ENCODE measurements at places on chromosomes 1 and 21.

- DNase-seq: no peak
Observed at GRCh38 chr1:221636967-221637366, 104.9 kb downstream of the DUSP10 start.

DNA sequence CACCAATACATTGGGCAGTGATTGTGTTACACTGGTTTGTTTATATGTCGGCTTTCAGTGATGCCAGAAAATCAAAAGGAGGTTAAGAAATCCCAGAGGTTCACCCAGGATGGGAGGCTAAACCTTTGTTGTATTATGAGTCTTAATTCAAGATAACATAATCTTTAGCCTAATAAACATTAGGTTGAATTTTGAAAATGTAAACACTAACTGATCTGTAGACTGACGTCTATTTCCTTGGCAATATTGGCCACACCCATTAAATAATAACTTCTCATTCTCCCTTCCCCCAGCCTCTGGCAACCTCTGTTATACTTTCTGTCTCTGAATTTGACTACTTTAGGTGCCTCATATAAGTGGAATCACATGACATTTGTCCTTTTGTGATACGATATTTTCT lies 238.7 kb downstream of the DISC1 start:
- no peak for DNase-seq

DNA sequence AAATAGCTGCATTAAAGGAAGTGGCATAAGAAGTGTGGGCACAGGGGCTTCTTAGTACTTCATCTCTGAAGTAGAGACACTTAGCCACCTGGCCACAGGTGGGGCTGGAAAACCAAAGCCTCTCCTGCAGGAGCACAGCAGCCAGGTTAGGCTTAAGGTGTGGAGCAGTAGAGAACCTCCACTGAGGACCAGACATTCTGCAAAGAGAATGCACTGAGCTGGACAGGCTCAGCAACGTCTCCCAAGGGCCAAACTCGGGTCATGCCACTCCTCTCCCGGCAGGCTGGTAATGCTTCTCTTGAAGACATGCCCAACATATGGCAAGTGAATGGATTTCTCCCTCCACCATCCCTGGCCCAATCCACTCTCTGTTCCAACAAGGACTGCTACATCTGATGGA lies 33.0 kb upstream of the LRRC38 start:
- no peak for DNase-seq

DNA sequence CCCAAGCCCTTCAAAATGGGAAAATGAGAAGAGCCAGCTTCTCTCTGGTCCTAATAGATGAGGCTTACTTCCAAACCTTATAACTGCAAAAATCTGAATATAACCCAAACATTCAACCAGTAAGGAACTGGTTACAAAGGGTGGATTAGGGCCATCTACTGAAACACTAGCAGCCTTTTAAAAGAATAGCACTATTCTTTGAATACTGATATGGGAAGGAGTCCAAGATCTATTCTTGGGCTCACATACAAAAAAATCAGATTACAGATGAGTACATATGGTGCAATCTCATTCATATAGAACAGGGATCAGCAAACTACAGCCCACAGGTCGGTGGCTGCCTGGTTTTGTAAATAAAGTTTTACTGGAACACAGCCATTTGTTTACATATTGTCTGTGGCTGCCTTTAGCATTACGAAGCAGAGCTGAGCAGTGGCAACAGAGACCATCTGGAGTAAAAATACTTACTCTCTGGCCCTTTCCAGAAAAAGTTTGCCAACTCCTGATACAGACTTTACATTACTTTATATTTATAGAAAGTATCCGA lies 167.7 kb downstream of the ZSCAN20 start:
- no peak for DNase-seq

DNA sequence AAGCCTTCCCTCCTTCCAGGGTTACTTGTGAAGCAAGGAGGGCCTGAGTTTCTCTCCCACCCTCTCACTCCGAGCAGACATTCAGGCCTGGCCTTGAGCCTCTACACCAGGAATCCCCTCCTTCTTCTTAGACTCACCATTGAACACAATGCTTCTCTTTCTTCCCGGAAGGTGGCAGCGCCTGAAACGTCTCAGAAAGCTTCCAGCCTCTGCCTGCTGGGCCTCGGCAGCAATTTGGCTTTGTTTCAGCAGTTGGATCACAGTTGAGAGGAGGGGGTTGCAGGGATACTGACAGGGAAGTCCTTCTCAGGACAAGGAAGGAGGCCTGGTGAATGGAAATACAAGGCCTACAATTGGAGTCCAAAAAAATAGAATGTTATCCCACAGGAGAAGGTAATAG lies 6.3 kb downstream of the CLDN8 start:
- no peak for DNase-seq

DNA sequence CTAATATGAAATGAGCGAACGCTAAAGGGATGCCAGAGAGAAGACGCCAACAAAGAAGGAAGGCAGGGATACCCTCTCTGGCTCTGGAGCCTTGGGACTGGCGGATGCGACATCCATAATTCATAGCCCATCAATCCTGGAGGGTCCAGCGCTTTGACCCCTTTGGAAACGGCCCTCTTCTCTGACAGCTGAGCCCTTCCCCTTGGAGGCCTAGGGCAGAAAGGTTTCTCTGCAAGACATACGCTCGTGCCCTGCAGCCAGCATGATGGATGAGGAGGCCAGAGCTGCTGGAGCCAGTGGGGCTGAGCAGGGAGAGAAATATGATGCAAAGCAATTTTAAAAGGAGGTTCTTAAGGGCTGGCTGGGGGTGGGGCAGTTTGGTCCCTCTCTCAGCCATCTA lies 22.2 kb downstream of the OPTC start:
- no peak for DNase-seq

- no peak for DNase-seq
Observed at GRCh38 chr1:198892065-198892464, 253.2 kb downstream of the PTPRC start.

- DNase-seq: no peak
Observed at GRCh38 chr1:41044187-41044586, 22.7 kb upstream of the SLFNL1 start.

- DNase-seq: no peak
Observed at GRCh38 chr1:57874418-57874877, 450.6 kb upstream of the DAB1 start.

DNA sequence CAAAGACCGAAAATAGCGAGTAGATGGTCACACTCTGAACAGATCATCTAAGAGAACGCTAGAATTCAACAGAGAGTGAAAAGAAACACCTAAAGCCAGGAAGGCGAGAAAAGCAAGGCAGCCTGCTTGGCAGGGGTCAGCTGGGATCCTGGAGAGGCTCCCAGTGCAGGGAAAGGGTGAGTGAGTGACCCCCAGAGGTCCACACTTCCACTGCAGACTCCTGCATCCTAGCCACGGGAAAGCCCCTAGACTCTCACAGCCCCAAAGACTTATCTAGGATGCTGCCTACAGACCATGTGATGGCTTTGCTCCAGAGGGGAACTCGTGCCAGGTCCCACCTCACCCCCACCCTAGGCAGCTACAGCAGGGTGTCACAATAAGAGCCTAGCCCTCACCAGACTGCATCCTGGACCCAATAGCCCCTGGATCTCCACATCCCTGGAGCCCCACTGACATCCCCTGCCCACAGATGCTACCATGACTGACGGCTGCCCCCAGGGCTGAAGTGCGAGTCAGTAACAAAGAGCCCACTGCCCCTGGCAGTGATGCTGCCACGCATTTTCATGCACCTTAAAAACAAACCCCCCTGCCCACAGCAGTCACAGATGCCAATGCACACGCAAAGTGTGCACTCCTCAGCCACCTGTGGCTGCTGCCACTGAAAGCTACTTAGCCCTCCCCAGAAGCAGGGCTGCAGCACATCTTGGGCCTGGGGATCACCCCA lies 62.2 kb downstream of the PSMG1 start:
- DNase-seq: no peak

DNA sequence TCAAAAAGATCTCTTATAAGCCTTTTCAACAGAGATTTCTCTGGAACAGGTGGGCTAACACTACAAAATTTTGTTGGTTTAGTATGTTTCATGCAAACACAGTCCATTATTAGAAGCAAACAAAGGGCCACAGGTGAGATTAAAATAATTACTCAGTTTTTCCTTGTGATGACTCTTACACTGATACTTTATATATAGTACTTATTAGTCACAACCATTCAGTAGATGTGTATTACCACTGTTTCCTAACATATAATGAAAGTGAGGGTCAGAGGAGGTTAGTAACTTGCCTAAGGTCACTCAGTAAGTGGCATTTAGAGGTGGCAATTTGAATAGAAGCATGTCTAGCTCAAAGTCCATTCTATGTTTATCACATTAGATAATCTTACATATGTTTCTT lies 44.2 kb downstream of the CYYR1 start:
- no peak for DNase-seq

- DNase-seq: no peak
Observed at GRCh38 chr1:15153184-15153841, at the start of gene TMEM51. Gene TMEM51, plus strand, starts transcription at chr1:15153747. Its CDS starts 61,341 bp downstream, at chr1:15215088.

GRCh38 chr1:90800012-90800717 lies 83.1 kb upstream of the BARHL2 start:
- no peak for DNase-seq

- no peak for DNase-seq
Observed at GRCh38 chr21:27149034-27149433, 182.1 kb upstream of the ADAMTS5 start.

DNA sequence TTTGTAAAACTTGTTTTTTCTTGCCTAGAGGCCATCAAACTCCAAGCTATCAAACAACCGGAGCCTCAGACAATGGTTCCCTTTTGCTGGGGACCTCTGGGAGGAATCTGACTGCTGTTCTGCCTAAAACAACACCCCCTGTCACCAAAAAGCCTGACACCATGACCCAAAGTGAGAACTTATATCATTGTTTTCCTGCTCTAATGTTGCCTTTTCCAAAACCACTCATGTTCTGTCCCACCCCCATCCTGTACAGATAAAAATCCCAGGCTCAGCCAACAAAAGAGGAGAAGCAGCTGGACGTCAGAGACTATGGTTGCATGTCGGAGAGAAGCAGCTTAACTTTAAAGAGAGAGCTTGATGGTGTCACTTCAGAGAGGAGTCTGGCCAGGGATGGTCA lies 327.2 kb upstream of the CXADR start:
- DNase-seq: no peak

GRCh38 chr1:41590331-41590730 lies 105.8 kb upstream of the EDN2 start:
- no peak for DNase-seq

- no peak for DNase-seq
Observed at GRCh38 chr1:50605186-50605875, 182.1 kb upstream of the DMRTA2 start.

DNA sequence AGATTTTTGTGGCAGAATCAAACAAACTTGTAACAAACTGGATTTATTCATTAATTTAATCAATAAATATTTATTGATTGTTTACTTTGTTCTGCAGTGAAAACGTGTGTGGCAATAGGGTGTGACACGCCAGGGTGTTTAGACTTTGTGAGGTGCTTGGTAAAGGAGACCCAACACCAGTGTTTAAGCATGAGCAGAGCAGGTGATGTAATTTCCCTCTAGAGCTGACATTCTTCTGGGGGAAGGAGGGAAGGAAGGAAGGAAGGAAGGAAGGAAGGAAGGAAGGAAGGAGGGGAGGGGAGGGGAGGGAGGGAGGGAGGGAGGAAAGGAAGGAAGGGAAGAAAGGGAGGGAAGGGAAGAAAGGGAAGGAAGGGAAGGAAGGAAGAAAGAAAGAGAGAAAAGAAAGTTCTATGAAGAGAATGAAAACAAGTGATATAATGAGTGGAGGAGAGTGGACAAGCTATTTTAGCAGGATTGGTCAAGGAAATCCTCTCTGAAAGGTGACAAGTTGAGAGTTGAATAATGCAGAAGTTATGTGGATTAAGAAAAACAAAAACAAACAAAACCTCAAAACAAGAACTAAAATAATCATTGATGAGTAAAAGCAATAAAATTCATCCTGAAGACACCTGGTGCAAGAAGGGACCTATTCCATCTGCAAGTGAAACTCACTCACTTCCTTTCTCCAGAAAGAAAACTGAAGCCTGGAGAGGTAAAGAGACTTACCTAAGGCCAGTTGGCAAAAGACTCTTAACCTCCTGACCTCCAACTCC lies 60.8 kb downstream of the TSEN15 start:
- no peak for DNase-seq

GRCh38 chr21:14630556-14631069 lies 84.5 kb upstream of the SAMSN1 start:
- no peak for DNase-seq

DNA sequence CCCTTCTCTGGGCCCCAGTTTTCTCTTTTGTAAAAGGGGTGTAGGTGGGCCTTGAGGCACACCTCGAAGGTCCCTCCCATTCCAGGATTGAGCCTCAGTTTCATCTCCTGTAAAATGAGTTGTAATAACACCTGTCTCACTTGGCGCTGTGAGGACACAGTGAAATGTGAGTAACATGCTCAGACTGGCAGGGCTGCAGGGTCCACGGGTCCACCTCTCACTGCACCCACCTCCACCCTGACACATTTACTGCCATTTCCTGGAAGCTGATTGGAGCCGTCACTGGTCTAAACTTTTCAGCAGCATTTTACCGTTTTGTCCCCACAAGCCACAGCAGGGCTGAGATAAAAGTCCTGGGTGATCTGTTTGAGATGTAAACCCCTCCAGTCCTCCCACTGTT lies 398.0 kb downstream of the PTPRU start:
- DNase-seq: no peak

GRCh38 chr1:34262023-34262853 lies 85.5 kb downstream of the C1orf94 start:
- DNase-seq: no peak

DNA sequence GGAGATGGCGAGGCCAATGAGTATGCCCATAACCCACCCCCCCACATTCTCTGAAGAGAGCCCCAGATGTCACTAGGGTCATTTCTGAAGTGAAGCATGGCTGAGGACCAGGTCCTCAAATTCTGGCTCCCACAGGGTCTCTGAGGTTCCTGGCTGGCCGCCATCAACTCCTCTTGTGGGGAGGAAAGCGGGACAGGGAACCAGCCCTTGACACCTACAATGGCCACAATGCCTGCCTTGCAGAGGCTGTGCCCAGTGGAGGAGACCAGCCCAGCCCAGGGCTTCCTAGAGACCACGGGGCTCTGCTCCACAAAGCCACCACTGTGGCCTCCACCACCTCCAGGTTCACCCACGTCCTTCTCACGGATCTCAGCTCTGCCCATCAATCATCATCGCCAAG lies 120.1 kb upstream of the ARHGEF16 start:
- DNase-seq: no peak

GRCh38 chr1:57686306-57686705 lies 262.4 kb upstream of the DAB1 start:
- DNase-seq: no peak

- no peak for DNase-seq
Observed at GRCh38 chr1:244599937-244600350, 53.0 kb upstream of the DESI2 start.

DNA sequence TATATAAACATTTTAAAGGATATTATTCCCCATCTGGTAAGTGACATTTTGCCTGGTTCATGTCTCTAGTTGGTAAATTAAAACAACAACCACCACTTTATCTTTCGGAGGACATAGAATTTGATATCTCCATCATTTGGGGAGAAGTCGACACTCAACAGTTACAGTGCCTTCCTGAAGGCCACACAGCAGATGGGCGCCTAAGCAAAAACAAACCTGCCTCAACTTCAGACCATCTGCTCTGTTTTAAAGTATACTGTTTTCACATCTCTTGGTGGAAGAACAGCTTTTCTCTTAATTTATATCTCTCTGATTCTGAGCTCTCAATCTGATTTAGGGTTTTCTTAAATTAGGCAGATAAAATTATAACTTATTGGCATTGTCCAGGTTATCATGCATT lies 282.2 kb downstream of the RYR2 start:
- no peak for DNase-seq

- no peak for DNase-seq
Observed at GRCh38 chr21:34834852-34835501, 166.2 kb downstream of the CLIC6 start.
